ENCODE measurements at places on chromosomes 11 and 22.

DNA sequence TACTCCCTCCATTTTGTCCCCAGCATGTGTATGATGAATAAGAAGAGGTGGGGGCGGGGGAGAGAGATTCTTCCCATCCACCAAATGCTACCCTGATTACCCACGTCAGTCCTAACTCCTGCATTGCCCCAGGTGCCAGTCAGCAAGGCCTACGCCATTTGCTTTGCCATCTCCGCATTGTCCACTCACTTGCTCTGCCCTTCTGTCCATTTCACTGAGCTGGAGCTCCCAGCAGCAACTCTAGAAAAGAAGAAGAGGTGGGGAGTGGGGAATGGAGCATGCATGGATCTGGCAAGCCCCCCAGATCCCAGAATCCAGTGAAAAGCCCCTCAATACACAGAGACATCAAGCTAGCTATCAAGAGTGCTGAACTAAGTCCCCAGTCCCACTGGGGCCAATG lies 19.0 kb downstream of the WT1 start:
- no peak for DNase-seq

DNA sequence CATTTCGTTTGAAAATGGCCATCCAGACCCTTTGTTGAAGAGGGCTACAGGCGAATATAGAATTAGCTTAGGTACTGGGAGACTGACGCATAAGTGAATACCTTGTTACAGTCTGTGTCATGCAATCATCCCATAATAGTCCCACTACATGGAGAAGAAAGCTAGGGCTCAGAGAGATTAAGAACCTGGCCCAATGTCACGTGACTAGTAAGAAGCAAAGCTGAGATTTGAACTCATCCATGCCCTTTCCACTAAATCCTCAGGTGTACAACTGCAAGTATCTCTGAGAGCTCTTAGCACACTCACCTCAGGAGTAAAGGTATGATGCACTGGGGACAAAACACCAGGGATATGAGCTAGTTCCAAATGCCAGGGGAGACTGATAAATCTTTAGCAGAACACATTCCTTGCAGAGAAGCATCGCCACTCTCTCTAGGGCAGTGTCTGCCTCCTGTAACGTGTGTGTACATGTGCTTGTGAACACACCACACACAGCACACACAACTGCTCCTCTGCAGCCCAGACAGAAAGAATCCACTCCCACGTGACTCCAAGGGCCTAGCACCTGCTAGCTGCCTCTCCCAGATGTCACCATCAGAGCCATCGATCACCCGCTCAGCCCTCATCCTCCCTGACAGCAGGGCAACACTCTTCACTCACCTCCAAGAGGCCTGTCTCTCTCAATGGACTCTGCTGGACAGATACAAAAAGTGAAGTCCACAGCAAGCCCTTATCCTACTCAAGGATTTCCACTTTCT lies 402.8 kb downstream of the NXPE2 start:
- no peak for DNase-seq

DNA sequence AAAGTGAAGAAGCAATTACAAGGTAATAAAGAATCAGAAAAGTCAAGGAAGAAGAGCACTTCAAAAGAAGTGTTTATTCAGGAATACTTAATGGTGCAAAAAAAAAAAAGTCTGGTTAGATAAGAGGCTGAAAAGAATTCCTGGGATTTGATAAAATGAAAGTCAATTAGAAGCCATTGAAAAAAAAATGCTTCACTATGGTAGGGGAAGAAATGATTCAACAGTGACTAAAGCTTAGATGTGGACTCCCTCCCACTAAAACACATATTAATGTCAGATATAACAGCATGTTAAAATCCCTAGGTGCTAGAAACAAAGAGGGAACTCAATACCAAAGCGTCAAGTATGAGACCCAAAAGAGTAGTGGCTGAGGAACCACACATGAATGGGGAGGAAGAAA lies 335.3 kb upstream of the PITPNB start:
- DNase-seq: no peak

DNA sequence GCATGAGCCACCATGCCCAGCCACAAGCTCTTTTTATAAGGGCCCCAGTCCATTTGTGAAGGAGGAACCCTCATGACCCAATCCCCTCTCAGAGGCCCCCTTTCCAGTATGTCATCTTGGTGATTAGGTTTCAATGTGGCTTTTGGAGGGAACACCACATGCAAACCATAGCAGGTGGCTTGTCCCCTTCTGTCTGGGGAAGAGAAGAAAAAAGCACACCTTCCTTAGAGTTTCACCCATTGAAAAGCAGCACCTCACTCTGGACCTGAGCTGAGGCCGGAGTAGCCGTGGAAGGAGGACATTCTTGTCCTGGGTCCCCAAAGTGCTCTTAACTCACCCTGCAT lies 25.4 kb downstream of the NEAT1 start:
- peak; percentile 84 for DNase-seq

DNA sequence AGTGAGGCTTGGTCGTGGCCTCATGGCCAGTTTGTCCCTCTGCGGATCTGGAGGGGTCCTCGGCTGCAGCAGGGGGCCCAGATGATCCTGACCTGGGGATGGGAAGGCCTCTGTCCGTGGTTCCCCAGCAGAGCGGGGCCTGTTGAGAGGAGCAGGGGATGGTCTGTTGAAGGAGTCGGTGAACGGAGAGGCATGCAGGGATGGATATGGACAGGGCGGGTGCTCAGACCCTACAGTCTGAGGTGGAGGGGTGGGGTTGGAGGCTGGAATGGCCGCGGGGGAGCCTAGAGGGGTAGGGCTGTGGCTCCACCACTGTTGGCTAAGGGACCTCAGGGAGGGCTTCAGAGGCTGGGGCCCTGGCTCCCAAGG lies 33.8 kb downstream of the RTN4R start:
- no peak for DNase-seq

GRCh38 chr22:30667107-30667493 lies 575 bp downstream of the DUSP18 start:
- no peak for DNase-seq

- DNase-seq: peak; percentile 18
Measured at GRCh38 chr11:2777386-2777785, 77.6 kb upstream of the KCNQ1OT1 start.

GRCh38 chr11:77909277-77909676 lies 85.2 kb downstream of the INTS4 start:
- DNase-seq: no peak

GRCh38 chr11:72719551-72719950 lies 32.7 kb downstream of the ARAP1 start:
- DNase-seq: no peak

- DNase-seq: no peak
Measured at GRCh38 chr11:1281974-1282365, 27.5 kb downstream of the TOLLIP start.

GRCh38 chr11:36453678-36454077 lies 56.4 kb downstream of the TRAF6 start:
- no peak for DNase-seq

DNA sequence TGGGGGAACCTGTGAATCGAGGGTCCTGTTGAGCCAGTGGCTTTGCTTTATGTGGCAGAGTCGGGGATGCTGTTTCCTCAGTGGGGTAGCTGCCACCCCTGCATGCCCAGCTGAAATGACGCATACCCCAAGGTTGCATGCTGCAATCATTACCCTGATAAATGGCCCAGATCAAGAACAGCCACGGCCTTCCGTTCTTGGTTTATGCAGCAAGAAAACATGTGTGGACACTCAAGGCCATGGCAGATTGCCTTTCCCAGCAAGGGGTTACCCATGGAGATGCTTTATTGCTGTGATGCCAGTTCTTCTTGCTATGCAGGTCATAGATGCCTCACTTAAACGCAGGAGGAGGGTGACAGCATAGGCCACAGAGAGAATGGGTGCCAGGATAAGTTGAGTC lies 14.3 kb upstream of the SREBF2 start:
- no peak for DNase-seq

GRCh38 chr11:63906585-63906984 lies 10.4 kb downstream of the RCOR2 start:
- DNase-seq: peak; percentile 30

DNA sequence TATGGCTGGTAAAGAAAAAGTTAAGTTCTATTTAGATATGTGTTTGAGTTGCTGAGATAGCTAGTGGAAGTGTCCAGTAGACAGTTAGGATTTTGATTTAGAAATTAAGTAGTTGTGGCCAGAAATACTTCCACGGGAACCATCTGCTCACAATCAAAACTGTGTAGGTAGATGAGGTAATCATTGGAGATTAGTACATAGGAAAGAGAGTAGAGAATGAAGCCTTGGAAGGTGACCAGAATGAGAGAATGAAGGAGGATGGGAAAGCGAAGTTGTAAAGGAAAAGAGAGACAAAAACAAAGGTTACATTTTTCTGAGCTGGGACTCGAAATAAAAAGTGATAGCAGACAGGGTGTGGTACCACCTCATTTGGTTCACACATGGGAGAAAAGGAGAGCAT lies 296.9 kb upstream of the SORL1-AS1 start:
- DNase-seq: peak; percentile 19

DNA sequence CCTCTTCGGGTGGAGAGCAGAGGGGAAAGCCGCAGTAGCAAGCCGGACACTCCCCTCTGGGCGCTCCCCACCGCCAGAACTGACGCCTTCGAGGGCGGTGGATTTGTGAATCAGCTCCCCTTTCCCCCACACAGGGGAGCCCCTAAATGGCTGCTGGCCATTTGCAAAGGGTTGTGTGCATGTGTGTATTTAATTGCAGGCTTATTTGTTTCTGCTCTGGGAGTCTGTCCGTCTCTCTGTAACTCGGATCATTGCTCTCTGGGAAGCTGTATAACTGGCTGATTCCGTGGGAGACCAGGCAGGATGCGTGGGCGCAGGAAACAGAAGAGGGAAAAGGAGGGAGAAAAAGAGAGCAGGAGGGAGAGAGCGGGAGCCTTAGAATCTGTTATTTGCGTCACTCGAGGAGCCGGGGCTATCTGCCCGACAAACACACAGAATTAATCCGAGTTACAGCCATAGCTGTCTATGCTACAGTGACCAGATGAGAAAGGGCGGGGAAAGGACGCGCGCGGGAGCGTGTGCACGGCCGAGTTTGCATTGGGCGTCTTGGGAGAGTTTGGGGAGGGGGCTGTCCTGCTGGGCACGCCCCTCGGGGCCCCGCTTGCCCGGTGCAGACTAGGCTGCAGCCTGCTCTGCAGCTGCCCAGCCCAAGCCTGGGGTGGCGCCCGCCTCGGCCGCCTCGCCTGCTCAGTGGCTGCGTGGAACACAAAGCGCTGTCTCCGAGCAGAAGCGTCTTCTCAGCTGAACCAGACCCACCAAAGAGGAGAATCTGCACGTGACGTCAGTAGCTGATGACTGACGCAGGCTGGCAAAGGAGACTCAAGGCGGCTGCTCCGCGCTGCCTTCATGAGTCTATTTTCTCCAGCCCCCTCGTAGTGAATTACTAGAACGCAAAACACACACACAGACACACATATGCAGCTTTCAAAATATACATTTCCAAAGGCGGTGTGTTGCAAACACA lies 105.3 kb upstream of the HSD17B12 start:
- DNase-seq: peak; percentile 50

DNA sequence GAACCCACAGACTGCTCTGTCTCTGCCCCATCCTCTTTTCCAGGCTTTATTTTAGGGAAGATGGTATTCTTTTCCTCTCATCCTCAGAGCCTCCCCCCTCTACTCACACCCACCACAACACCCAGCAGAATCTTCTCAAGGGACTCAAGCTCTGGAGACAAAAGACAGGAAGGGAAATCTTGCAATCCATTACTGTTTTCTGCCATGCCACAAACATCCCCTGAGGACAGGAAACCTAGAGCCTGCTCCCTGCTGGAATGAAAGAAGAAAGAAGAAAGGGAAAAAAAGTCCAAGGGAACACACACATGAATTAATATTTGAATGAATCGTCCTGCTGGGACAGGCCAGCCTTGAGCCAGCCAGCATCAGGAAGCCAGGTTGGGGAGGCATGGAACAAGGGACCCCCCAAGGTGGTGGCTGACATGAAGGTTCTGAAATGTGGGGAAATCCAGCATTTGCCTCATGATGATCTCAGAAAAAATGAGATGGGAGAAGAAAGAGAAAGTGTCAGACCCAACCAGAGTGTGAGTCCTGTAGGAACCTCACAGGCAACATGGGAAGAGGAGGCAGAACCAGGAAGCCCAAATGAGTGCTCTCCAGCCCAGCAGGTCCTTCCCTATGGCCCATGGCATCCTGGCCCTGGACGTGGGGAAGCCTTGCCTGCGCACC lies 34.0 kb downstream of the SLCO2B1 start:
- no peak for DNase-seq

- DNase-seq: no peak
Measured at GRCh38 chr11:134838708-134839107, 426.7 kb upstream of the B3GAT1 start.

- DNase-seq: no peak
Measured at GRCh38 chr11:92101920-92102319, 122.7 kb upstream of the FAT3 start.

DNA sequence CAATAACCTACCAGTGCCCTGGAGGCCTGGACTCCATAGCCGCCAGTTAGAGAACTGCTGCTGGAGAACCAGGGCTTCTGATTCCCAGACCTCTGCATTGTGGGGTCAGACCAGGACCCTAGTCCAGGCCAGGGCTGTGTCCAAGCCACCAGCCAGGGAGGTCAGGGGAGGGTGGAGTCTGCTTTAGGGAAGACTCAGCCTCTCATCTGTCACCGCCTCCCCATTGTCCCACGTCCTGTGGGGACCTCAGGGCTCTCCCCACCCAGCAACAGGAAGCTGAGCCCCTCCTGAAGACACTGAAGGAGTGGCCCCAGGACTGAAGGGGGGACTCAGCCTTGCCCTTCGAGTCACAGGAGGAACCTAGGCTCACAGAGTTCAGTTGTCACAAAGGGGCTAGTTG lies 41.2 kb downstream of the PDE2A start:
- no peak for DNase-seq

DNA sequence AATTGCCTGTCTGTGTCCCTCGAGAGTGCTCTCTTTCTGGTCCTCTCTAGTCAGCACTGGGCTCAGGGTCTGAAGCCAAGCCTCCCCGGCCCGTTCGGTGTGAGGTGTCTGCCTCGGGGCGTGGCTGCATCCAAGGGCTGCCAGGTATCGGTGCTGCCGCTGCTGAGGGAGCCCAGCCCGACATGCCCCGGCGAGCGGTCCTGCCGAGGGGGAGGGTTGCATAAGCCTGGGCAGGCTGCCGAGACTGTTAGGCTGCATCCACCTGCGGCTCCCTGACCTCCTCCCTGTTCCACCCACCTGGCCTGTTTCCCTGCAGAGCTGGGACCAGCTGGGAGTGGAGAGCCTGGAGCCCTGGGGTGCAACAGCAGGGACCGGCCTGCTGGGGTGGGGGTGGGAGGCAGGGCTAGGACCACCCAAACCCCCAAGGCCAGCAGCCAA lies 6.3 kb downstream of the OVOL1 start:
- no peak for DNase-seq
